ENCODE measurements at places on chromosomes 1 and 21.

DNA sequence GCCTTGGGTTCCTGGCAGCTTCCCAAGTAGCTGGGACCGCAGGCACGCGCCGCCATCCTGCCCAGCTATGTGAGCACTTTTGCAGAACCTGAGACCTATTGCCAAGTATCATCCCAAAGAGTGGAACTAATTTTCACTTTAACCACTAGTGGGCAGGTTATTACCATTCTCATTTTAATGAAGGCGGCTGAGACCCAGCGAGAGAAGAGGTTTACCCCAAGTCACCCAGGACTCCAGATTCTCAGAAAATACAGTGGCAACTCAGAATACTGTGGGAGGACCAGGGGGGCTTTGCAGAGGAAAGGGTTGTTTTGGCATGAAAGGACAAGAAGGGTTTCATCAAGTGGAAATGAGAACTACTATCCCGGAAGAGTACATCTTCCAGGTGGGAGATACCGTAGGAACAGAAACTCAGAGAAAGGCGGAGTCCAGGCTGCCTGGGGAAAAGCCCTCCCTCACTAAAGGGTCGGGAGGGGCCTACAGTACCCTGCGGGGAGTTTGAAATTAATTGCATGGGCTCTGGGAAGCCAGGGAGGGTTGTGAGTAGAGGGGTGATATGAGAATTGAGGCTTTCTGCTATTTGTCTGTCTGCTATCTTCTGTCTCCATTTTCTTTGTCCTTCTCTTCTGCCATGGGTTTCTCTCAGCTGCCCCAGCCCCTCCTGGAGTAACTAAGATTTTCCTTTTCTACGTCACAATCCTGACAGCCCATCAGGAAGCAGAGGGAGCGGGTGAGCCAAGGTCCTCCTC is 7.2 kb upstream of the SEMA4A start:
- DNase-seq: peak; percentile 90

- DNase-seq: no peak
Observed at GRCh38 chr1:206829875-206830274, 35.5 kb upstream of the IL20 start.

- peak; percentile 66 for DNase-seq
Observed at GRCh38 chr1:181159451-181160140, 71.1 kb downstream of the IER5 start.

GRCh38 chr1:180961622-180962021 is 48.9 kb downstream of the KIAA1614 start:
- DNase-seq: no peak

DNA sequence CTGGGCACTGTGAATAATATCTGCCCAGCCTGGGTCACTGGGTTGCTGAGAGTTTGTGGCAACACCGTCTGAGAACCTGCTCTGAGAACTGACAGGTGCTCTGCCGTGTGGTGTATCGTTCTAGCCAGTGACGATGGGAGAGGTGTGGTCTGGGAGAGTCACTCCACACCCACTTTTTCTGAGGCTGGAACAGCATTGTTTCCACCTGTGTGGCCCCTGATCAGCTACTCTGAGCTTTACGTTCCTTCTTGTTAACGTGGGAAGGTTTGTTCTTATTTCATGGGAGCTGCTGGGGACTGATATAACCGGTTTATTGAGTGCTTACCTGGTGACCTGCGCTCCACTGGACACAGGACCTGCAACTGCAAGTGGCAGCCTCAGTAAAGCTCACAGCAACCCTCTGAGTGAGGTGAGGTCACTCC is 34.8 kb upstream of the TENT5C start:
- DNase-seq: peak; percentile 100

- DNase-seq: no peak
Observed at GRCh38 chr1:156641761-156642264, at the start of gene BCAN. Gene BCAN (plus strand): TSS chr1:156642117. CDS start chr1:156646055, 3,938 bp downstream.

GRCh38 chr1:212514782-212515181 is 82.1 kb downstream of the NENF start:
- no peak for DNase-seq

GRCh38 chr1:162204129-162204822 is 134.8 kb downstream of the NOS1AP start:
- no peak for DNase-seq

DNA sequence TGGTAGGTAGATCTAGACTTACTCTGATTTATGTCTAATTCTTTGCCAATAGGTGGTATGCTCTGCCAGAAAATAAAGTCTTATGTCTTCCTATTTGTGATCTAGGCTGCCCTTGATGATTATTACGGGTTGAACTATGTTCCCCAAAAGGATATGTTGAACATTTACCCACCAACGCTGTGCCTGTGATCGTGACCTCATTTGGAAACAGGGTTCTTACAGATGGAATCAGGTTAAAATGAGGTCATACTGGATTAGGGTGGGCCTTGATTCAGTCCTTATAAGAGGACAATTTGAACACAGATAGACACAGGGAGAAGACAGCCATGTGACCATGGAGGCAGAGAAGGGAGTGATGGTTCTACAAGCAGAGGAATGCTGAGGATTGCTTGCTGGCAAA is 95.1 kb upstream of the BCAR3 start:
- DNase-seq: no peak

- no peak for DNase-seq
Observed at GRCh38 chr1:214233856-214234634, 46.9 kb upstream of the SMYD2 start.

- no peak for DNase-seq
Observed at GRCh38 chr1:57576756-57577155, 152.9 kb upstream of the DAB1 start.

DNA sequence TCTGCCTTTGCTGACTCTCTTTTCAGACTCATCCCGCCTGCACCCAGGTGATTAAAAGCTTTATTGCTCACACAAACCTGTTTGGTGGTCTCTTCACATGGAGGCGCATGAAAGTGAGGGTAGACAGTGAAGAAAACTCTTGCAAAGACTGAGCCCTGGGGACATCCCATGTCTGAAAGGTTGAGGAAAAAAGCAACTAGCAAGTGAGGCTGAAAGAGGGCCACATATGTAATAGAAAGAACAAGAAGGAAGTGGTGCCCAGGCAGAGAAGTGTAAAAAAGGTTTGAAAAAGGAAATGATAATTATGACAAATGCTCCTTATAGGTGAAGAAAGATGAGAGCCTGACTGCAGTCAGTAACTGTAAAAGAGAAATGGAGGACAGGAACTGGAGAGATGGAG is 115.9 kb upstream of the NEK7 start:
- DNase-seq: no peak

DNA sequence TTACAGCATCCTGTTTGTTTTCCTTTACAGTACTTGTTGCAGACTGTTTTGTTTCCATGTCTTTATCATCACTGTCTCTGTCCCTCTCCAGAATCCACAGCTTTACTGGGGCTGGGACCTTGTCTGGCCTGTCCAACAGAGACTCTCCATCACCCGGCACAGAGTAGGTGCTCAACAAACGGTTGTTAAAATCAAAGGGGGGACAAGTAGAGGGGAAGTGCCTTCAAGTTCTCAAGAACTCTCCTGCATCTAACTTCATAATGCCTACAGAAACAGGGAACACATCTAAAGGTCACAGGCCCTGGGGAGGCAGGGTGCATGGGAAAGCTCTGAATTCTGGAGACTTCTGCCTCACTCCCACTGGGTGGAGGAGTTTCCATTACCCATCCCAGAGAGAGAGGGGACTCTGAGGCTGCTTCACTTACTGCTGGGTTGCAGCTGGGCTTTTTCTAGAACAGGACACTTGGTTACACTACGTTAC is 2.3 kb upstream of the ECE1 start:
- DNase-seq: no peak

- DNase-seq: no peak
Observed at GRCh38 chr1:2645776-2646175, 13.0 kb upstream of the MMEL1 start.

- no peak for DNase-seq
Observed at GRCh38 chr21:16071761-16072160, 342.0 kb downstream of the USP25 start.

- DNase-seq: no peak
Observed at GRCh38 chr1:59105548-59106507, 191.1 kb upstream of the FGGY start.

DNA sequence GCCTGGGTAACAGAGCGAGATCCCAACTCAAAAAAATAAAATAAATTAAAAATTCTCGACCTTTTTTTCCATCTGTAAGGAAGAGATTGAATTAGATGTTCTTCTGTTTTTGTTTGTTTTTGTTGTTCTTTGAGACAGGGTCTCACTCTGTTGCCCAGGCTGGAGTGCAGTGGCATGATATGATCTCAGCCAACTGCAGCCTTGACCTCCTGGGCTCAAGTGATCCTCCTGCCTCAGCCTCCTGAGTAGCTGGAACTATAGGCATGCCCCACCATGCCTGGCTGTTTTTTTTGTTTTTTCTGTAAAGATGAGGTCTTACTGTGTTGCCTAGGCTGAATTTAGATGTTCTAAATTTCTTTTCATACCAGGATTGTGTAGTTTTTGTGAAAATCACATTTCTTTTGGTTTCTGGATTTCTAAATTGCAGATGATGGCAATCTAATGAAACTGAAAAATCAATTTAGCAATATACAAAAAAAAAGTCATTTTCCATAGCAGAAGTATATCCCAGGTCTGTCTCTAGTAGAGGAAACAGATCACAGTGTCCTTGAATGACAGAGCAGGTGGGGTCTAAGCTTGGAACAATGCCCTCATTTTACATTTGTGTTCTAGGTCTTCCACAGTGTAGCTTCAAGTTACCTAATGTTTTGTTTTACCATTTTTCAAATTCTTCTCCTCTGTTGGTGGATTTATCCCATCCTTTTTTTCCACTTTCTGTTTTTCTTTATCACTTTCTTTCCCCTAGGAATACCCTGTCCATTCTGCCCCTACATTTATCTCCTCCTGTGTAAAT is 20.3 kb downstream of the ZYG11A start:
- no peak for DNase-seq

- no peak for DNase-seq
Observed at GRCh38 chr1:247241691-247242090, 14.2 kb upstream of the VN1R5 start.

DNA sequence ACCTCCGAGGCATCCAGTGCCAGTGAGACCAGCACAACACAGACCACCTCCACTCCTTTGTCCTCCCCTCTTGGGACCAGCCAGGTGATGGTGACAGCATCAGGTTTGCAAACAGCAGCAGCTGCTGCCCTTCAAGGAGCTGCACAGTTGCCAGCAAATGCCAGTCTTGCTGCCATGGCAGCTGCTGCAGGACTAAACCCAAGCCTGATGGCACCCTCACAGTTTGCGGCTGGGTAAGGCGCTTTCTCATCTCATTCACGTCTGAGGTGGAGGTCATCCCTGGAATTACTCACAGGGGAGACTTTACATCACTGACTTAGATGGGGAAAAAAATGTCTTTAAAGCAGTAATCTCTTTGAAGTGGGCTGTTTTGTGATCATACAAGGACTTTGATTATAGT is 106.3 kb downstream of the CD247 start:
- DNase-seq: no peak

DNA sequence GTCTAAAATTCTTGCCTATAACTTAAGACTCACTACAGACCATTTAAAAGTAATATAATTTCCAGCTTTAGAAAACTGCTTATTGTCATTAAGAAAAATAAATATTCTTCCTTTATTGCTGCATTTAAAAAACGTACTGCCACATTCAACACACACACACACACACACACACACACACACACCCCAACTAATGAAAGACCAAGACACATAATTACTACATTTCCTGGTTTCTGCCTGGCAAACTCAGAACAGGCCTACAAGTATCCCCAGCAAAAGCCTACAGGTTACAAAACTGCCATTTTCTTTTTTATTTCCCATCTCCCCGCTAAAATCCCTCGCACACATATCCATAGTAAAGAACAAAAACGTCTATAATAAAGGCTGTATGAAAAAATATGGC is 1.5 kb downstream of the DENND2C start:
- no peak for DNase-seq

DNA sequence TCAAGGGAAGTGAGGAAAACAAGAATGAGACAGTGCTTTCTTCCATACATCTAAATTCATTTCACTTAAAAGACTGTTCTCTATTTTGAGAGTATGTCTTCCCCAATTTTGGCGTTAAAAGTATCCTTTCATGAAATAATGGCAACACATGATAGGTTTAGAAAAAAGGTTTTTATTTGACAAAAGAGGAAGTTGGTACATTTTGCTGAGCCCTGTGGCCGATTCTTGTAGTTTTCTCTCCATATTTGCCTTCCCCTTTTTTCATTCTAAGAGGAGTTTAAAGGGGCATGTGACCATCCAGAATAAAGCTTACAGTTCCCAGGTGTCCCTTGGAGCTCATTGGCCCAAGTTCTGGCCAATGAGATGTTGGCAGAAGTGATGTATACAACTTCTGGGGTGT is 140.4 kb upstream of the KCNE2 start:
- DNase-seq: no peak

- DNase-seq: no peak
Observed at GRCh38 chr1:186218654-186219352, 156.2 kb downstream of the TPR start.

DNA sequence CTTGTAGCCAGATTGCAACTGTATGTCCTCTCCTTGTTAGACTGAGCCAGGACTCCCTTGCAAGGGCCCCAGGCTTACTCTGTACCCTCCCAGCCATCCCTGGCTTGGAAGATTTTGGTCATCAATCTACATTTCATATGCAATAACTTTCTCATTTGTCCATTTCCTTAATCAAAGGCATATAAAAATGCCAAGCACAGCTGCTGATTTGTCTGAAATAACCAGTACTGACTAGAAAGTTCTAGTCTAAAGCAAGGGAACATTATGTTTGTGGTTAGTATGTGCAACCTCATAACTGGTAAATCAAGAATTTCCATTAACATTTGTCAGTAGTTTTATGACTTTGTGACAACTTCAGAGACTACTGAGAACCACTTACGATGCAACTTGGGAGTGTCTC is 370.2 kb downstream of the ST6GALNAC3 start:
- DNase-seq: no peak

- no peak for DNase-seq
Observed at GRCh38 chr1:183487674-183488442, 15.6 kb downstream of the SMG7 start.

DNA sequence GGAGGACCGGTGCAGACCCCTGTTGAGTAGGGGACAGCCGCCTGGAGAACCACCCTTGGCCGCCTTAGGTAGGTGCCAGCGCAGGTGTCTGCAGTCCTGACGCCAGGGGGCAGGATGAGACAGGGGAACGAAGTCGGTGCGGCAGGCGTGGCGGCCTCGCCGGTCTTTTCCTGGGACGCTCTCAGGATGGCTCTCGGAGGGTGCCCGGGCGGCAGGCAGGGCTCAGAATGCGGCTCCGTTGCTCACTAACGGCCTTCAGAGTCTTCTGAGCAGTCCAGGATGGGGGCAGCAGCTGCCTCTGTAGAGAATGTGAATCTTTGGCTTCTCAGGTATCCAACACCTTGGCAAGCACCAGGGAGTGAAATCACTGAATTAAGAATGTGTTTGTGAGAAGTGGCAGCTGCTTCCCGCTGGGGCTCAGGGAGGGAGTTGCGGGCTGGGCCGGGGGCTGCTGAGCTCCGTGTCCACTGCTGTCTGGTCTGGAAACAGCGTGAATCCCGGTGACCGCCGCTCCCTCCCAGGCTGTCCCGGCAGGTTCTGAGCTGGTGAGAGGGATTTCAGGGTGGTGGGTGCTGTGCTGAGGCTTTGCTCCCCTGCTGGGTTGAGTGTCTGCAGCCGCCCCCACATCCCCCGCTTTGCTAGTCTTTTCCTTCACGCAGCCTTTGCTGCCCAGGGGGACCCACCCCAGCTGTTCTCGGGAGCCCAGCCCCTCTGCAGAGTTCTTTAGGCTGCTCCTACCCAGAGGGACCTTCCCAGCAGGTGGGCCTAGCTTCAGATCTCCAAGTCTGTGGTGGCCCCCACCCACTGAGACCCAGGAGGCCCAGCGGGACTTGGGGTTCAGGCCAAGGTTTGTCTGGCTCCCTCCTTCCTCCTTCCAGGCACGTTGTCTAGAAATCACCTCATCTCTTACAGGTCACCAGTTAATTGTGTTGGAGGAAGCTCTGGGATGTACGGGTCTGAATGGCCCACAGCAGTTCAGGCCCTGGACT is 11.1 kb upstream of the C1orf174 start:
- no peak for DNase-seq

- DNase-seq: no peak
Observed at GRCh38 chr1:16926491-16927073, 4.9 kb downstream of the CROCC start.

Measured in PC-9 (cell line).